Adrenal gland (tissue), 19 donors: ENCODE measurements at places on chromosomes 11 and 22. TPM values are rescaled to one million over a fixed set of nuclear protein-coding genes. Genes with fewer than 3 reads are reported as not detected.

GRCh38 chr11:24267014-24267413, 229.8 kb upstream of the LUZP2 start:
- no peak for DNase-seq

GRCh38 chr11:104690241-104690640, 208.0 kb downstream of the CASP12 start:
- no peak for DNase-seq

GRCh38 chr11:34140149-34140548, 34.7 kb downstream of the NAT10 start:
- no peak for DNase-seq

The CCDC88B gene
- total RNA-seq: 13.1 TPM

DNA sequence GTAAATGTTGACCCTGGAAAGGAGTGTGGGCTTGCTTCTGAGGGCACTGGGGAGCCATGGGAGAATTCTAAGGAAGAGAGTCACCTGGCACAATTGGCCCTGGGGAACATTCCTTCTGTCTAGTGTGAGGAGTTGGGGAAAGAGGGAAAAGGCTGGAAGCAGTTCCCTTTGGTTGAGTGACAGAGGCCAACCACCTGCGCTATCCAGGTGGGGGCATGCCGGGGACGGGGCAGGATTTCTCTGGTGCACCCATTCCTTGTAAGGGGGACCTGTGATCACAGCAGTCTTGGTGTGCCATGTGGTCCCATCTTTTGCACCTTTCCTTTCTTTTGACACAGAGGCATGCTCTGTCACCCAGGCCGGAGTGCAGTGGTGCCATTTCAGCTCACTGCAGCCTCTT, 92.1 kb upstream of the GRK3 start:
- no peak for DNase-seq

- DNase-seq: no peak
These were observed 17.7 kb downstream of the DLAT start for GRCh38 chr11:112042961-112043304.

DNA sequence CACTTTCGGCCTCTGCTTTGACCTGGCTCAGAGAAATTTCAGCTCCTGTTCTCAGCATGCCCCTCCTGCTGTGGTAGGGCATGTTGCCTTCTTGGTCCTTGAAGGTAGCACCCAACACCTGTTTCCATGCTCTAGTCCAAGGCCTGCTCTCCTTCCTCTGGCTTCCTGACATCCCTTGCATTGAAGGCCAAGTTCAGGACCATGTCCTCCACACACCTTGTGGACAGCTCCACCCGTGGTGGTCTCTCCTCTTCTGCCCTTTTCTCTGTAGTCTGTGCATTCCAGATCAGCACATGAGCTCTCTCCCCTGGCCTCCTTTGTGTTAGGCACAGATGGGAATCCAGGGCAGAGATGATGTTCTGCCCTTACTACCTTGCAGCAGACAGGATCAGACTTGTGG, 225.3 kb downstream of the ADAMTS15 start:
- DNase-seq: no peak

The F2 gene
- total RNA-seq: not detected

- DNase-seq: no peak
These were observed 1.9 kb upstream of the ROBO4 start for GRCh38 chr11:124899383-124900145.

The PGR gene
- 4.8 TPM for total RNA-seq

DNA sequence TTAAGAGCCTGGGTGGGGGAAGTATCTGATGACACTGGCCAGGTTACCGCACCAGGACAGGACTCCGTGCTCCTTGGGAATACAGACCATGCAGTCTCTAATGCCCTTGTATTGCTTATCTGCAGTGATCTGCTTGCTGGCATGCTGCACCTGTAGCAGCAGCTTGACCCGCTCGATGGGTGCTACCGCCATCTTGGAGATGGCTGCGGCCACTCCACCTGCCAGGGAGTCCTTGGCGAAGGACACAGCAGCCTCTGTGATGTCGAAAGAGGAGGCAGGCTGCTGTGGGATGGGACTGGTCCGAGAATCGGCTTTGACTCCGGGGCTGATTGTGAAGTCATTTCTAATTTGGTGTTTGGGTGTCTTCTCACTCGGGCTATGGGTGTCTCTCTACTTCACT, 3.1 kb downstream of the WBP2NL start:
- no peak for DNase-seq

DNA sequence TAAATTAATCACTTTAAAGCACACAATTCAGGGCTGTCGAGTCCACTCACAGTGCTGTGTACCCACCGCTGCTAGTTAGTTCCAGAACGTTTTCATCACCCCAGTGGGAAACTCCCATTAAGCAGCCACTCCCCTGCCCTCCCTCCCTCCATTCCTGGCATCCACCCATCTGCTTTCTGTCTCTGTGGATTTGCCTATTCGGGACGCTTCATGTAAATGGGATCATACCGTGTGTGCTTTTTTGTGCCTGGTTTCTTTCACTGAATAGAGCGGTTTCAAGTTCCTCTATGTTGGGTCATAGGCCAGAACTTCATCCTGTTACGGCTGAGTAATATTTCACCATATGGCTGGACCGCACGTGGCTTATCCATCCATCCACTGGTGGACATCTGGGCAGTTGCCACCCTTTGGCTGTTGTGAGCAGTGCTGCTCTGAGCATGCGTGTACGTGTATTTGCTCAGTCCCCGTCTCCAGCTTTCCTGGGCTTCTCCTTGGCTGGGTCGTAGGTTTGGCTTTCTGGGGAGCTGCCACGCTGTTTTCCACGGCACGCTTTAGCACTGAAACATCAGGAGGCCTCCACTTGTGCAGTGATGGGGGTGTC, 30.1 kb downstream of the ARHGAP8 start:
- DNase-seq: no peak

DNA sequence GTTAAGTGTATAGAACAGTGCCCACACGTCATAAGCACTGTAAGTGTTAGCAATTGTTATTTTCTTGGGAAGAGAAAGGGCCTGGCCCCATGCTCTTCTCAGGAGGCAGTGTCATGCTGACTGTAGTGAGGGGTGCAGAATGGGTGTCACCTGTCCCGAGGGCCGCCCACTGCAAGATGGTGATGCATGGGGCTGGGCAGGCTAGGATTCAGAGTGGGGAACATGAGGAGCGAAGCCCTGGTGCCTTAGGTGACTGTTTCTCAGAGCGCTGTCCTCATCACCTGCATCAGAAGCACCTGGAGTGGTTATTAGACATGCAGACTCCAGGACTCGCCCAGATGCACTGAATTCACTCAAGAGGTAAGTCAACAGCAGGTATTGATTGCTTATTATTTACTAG, 101.0 kb upstream of the PARVA start:
- no peak for DNase-seq
